ENCODE measurements at places on chromosomes 7 and 10.
A peak's percentile ranks its signal among the peaks of the same experiment; 100 is the strongest.

GRCh38 chr10:37728830-37729229, 128.6 kb downstream of the ZNF248 start:
- no peak for DNase-seq

DNA sequence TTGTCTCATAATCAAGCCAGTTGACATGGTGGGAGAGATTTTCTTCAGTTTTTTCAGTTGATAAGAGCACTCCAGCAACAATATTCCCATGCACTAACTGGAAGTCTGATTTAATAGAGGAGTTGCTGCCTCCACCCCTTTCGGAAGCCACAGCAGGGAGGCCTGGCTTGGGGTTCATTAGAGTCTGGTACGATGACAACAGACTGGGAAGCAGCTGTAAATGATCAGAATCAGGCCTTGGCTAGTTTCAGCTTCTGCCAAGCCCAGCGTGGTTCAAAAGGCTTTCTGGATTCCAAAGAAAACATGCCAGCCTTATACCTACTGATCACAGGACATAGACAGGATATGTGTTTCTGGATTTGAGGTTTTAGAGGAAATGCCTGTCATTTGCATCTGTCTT, 274.0 kb downstream of the CSTF2T start:
- DNase-seq = no peak

DNA sequence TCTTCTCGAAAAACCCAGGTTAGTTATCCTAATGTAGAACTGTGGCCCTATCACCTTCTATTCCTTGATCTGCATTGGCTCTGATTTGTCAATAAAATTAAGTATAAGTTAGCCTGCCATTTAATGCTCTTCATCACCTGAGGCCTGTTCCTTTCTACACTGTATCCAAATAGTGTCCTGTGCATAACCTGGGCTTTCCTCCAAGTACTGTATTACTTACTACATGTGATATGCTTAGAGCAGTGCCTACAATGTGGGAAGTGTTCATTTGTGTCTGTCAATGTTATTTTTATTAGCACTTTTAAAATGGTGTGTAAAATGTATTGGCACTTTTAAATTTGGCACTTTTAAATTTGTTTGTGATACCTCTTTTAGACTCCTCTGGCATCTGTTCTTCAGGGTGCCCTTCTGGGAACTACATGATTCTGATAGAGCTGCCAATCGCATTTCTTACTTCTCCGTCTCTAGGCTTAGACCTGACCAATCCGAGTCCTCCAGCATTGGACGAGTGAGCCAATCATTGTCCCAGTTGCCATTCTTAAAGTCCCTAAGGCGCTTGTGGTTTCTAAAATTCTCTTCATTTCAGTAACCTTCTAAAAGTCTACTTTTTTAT, 85.5 kb downstream of the GNAI1 start:
- DNase-seq = no peak

GRCh38 chr10:113273181-113274163, 279.4 kb upstream of the HABP2 start:
- DNase-seq = peak; percentile 24

DNA sequence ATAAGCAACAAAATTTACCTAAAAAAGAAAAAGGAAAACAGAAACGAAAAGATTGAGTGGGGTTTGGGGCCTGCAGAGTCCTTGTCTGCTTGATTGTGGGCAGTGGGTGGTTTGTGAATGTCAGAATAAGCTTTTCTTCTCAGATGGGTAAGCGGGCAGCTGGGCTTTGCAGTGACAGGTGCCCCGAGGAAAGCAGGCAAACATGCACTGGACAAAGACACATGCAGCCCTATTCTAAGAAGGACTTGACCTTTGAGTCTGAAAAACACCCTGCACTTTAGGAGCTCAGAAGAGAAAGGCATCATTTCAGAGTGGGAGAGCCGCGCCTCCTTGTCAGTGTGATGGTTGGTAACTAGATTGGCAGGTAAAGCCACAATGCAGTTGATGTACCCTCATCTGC, 562.7 kb downstream of the PTPRN2 start:
- no peak for DNase-seq

DNA sequence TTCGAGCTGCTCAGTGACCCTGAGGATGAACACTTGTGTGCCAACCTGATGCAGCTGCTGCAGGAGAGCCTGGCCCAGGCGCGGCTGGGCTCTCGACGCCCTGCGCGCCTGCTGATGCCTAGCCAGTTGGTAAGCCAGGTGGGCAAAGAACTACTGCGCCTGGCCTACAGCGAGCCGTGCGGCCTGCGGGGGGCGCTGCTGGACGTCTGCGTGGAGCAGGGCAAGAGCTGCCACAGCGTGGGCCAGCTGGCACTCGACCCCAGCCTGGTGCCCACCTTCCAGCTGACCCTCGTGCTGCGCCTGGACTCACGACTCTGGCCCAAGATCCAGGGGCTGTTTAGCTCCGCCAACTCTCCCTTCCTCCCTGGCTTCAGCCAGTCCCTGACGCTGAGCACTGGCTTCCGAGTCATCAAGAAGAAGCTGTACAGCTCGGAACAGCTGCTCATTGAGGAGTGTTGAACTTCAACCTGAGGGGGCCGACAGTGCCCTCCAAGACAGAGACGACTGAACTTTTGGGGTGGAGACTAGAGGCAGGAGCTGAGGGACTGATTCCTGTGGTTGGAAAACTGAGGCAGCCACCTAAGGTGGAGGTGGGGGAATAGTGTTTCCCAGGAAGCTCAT, 1.1 kb downstream of the DDIT4 start:
- peak; percentile 58 for DNase-seq
